ENCODE measurements at places on chromosomes 5 and 9.

- DNase-seq, result no peak
Measured at GRCh38 chr9:19186232-19186631, 44.3 kb upstream of the DENND4C start.

GRCh38 chr9:93261735-93262523 lies 78.0 kb downstream of the WNK2 start:
- no peak for DNase-seq

GRCh38 chr5:131595088-131596033 lies 39.7 kb downstream of the RAPGEF6 start:
- no peak for DNase-seq

- no peak for DNase-seq
Measured at GRCh38 chr9:112377087-112377486, 2.8 kb upstream of the HSDL2 start.

GRCh38 chr9:121034529-121034928 lies 15.5 kb downstream of the C5 start:
- no peak for DNase-seq

DNA sequence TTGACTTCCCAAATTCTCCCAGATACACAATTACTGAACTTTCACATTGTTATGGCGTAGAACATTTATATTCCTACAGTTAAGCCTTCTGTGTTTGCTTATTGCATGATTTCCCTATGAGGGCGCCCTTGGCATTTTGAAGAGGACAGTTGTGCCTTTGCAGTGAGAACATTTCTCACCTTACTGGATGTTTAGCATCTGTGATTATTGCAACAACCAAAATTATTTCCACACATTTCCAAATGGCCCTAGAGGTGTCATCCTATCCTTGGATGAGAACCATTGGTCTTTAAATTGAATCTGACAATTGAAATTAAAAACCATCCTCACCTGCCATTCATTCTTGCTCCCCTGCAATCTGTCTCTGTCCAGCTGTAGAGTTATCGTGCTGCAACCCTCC lies 104.0 kb downstream of the MAMDC2 start:
- DNase-seq, result no peak

- DNase-seq, result no peak
Measured at GRCh38 chr9:121071756-121072421, 2.9 kb upstream of the CNTRL start.

DNA sequence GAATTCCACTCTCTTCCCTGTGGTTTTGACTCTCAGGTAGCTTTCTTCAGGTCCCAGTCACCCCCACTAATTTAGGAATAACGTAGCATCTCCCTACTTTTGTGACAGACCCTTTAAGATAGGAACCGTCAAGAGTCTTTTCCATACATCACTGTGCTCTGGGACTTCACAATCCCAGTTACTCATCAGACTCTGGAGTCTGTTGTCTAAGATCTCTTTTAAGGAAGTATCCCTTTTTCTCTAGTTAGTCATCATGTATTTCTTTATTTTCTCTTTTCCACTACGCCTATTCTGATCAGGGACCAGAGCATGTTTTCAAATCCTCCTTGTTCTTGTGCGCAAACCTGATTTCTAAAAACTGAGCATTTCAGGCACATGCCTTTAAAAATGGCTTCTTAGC lies 143.0 kb downstream of the GOLPH3 start:
- no peak for DNase-seq

GRCh38 chr9:129068990-129069861 lies 11.7 kb upstream of the DOLPP1 start:
- DNase-seq, result peak; percentile 70

DNA sequence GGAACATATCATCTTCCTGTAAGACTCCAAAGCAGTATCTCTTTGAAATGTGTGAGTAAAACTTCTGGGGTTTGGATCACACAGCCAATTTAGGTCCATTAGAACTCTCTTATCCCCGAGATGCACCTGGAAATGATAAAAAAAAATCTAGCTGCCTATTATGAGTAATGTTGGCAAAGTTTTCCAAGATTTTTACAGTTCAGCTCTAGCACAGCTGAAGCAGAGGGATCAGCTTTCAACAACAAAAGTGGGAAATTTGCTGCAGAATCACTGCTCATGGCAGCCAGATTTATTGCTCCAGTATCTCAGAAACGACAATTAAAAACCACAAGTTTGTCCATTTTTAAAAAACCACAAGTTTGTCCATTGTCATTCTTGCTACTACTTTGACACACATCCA lies 292.2 kb downstream of the IRX2 start:
- no peak for DNase-seq

- peak; percentile 64 for DNase-seq
Measured at GRCh38 chr9:136267261-136268111, 21.9 kb upstream of the QSOX2 start.

DNA sequence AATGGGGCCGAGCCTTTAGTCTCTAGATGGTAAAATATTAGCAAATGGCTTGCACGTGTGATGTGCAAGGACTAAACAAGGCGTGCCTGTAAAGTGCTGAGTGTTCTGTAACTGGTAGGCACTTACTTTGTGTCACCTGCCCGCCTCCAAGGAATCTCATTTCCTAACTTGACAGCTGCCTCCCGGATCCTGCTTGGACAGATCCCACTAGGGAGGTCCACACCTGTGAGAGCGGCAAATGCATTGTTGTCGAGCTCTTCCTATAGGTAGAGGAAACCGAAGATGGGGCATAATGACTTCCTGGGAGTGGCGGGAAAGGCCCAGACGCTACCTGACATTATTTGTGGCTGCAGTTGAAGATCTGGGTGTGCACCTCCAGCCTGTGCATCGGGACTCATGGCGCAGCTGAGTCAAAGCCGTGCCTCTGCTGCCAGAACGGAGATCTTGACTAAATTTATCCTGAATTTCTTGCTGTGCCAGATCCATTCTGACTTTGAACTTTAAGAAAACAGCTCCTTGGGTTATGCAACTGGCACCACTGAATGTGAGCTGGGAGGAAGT lies 79.8 kb downstream of the TENT4A start:
- no peak for DNase-seq

GRCh38 chr5:160119905-160120266 lies 636 bp upstream of the PWWP2A start:
- DNase-seq, result no peak

DNA sequence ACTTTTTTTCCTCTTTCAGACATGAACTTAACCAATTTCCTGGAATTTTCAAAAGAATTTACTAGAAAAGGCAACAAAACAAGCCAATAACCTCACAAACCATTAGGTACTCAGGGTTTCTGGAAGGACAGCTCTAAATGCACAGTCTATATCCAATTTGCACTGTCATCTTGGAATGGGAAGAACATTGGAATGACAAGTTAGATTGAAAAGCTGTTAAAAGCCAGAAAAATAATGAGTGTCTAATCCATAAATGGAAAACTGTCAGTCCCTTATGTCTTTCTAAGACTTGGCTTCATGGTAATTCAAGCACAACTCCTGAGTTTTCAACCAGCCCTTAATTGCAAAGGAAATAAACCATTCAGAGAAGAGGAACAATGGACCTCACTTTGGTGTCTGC lies 105.8 kb upstream of the NTRK2 start:
- DNase-seq, result no peak

GRCh38 chr5:158502686-158503085 lies 597.0 kb downstream of the EBF1 start:
- no peak for DNase-seq

- DNase-seq, result no peak
Measured at GRCh38 chr9:6884101-6884500, 126.3 kb downstream of the KDM4C start.

DNA sequence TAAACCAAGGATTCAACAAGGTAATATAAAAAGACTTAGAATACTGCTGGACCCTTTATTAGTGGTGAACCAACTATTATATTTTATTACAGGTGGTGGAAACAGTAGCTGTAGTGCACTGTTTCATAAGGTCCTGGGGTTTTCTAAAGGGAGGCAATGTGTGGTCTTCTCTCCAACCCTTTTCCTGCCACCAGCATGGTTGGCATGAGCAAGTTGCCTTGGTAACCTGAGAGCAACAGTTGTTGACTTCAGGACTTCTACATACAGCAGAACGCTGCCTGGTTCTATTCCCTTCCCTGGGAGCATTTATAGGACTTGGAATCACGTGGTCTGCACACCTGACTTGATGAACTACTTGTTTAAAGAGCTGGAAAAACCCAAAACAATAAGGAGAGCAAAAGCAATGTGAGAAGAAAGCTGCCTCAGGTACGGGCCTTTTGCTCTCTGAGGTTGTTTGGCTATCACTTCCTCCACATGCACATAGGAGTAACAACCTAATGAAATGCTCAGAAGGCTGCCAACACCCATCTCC lies 81.1 kb upstream of the RAI14 start:
- no peak for DNase-seq

Data from large intestine (tissue), 12 donors.